ENCODE measurements at places on chromosomes 12 and 14.
A peak's percentile ranks its signal among the peaks of the same experiment; 100 is the strongest.

- no peak for DNase-seq
Observed at GRCh38 chr14:49975276-49975675, 82.4 kb downstream of the ARF6 start.

GRCh38 chr12:43758247-43758727 is 303 bp downstream of the PUS7L start:
- peak; percentile 75 for DNase-seq

GRCh38 chr14:21026988-21027315 is 2.1 kb upstream of the NDRG2 start:
- no peak for DNase-seq

DNA sequence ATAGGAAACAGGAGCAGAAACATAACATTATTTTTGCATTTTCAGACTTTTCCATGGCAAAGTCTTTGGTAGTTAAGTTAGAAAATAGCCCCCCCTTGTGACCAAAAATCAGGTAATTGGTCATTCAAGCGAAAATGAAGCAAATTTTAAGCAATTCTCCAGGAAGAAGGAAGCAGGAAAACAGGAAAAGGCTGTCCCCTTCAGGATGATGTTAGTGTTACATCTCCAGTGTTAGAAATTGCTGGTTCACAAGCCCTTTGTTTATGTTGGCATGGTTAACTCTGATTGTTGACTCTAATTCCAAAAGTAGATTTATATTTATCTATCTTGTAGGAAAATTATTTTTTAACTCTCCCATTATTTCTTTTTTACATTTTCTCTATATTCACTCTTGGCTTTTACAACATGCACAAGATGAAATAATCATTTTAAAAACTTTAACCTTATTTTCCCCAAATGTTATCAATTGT is 18.8 kb upstream of the GAS2L3 start:
- peak; percentile 63 for DNase-seq

DNA sequence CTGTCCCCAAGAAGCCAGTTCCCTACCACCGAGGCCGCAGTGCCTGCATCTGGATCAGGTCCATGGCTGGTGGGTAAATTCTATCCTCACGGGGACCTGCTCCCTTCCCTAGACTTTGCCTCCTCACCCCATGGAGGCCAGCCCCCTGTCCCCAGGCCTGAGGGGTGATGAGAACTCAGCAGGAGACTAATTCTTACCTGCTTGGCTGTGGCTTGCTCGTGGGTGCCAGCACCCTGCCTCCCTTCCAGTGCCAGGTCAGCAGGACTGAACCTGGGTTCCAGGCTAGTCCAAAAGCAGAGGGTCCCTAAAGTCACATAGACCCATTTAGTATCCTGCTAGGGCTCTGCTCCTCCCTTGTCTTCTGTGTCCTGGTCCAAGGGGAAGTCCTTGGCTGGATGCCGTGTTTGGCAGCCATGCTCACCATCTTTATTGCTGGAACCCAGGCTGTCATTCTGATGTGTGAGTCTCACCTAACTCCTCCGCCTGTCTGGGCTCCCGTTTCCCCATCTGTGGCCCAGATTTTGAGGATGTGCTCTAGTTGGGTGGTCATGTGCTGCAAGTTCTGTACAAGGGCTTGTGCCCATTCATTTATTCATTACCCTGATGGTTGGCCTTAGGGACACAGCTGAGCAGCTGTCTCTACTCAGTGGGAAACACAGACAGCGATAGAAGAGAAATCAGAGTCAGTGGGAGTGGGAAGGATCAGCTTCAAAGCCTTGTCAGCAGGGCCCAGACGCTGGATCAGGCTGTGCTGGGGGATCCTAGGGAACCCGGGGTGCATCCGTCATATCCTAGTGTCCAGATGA is 949 bp downstream of the PLBD2 start:
- DNase-seq: no peak

DNA sequence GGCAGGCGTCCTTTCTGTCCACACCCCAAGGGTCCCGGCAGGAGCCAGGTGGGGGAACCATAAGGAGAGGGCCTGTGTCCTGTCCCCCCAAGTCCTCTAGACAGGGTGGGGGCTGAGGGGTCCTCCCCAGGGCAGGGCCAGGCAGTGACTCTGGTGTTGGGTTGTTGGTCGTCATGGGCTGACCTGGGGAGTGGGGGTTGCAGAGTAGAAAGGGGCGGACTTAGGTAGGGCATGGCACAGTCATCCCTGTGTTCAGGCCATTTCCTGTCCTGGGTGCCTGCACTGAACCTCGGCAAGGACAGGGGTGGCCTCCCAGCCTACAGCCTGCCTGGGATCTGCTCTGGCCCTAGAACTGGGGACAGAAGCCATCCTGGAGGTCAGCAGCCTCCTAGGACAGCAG is 356.2 kb downstream of the TMEM121 start:
- DNase-seq: no peak

DNA sequence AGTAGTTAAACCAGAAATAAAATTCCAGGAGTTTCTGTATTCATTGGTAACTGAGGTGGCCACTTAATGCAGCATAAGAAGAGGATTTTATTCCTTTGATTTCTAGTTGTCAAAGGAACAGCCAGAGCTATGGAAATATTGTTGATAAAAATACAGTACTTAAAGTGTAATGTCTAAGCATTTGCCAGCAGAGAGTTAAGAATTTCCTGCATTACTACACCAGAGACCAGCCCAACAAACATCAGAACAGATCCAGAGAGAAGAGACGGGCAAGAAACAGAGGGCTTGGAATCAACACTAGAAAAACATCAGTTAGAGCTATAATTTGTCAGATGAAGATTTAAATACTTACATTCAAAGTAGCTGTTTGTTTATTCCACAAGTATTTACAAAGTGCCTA is 77.9 kb downstream of the ST8SIA1 start:
- DNase-seq: no peak

DNA sequence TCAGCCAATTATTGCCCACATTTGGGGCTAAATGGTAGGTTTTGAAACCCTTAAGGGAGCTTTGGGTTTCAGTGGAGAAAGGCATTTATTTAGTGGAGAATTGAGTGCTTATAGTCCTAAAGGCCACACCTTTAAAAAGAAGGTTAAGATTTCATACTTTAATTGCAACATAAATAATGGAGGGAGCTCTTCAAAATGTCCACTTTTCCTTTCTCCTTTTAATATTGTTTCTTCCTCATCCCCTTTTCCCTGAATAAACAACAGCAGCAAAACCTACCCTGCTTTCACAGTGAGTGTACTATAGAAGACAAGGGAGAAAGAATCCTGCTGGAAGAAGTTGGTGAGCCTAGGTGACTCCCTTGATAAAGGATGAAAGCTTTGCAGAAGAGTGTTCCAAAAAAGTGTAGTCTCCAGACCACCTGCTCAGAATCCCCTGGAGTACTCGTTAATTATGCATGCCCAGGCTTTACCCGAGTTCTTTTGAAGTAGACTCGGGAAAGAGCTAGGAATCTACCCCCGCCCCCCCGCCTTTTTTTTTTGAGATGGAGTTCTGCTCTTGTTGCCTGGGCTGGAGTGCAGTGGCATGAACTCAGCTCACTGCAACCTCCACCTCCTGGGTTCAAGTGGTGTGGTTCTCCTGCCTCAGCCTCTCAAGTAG is 11.5 kb upstream of the EID3 start:
- DNase-seq: no peak

GRCh38 chr12:106672314-106673025 is 89.7 kb downstream of the RFX4 start:
- no peak for DNase-seq

DNA sequence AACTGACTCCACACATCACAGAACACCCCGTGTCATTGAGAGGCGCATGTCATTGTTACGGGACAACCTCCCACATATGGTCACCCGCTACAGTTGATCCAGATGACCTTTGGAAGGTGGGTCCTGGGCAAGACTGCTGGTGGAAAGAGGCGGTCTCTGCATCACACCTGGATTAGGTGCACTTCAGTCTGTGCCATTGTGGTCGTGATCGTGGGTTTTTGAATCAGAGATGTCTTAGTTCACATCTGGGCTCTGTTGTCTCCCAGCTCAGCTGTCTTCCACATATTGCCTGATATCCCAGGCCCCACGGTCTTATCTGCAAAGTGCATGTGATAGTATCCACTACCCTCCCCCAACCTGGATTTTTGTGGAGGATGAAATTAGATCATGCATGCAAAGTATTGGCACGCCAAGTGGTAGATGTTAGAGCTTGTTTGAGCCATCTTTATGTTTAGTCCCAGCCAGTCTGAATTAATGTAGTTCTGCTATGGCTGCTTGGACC is 208.7 kb upstream of the FOXN3 start:
- DNase-seq: peak; percentile 3

DNA sequence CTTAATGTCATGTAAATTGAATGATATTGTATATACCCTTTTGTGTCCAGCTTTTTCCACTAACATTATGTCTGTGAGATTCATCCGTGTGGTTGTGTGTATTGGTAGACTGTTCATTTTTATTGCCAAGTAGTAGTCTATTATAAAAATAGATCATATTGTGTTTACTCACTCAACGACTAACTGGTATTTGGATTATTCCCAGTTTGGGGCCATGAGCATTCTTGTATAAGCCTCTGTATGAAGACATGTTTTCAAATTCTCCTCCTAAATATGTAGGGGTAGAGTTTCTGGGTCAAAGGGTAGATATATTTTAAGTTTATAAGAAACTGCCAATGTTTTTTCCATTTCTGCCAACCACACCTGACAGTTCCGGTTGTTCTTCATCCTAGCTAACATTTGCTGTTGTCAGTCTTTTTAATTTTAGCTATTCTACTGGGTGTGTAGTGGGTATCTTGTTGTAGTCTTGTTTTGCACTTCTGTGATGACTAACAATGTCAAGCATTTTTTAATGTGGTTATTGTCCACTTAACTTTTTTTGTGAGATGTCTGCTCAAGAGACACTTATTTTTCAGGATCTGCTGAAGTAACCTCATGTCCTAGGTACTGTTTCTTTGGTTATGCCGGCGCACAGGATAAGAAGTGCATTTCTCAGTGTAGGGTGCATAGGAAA is 93.2 kb downstream of the DACT1 start:
- DNase-seq: no peak

DNA sequence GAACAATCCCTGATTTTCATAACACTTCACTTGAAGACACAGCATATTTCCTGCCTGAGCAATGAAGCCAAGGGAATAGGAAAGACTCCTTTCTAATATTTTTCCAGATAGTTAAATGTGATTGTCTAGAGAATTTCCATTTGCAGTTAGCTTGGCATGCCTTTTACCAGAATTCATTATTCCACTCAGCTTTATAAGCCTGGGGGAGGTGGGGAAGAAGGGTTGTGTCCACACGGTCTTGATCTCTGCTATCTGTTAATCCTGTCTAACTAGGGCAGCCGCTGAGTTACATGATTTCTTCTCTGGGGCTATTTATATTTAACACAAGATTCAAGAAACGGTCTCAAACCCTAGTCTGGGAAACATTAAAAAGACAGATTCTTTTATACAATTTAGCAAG is 146.6 kb upstream of the FSCB start:
- DNase-seq: no peak

GRCh38 chr12:131082290-131083194 is 128.8 kb downstream of the ADGRD1 start:
- no peak for DNase-seq

GRCh38 chr12:75938189-75938588 is 93.4 kb downstream of the PHLDA1 start:
- DNase-seq: no peak

GRCh38 chr12:42326541-42327226 is 717 bp downstream of the PPHLN1 start:
- no peak for DNase-seq

DNA sequence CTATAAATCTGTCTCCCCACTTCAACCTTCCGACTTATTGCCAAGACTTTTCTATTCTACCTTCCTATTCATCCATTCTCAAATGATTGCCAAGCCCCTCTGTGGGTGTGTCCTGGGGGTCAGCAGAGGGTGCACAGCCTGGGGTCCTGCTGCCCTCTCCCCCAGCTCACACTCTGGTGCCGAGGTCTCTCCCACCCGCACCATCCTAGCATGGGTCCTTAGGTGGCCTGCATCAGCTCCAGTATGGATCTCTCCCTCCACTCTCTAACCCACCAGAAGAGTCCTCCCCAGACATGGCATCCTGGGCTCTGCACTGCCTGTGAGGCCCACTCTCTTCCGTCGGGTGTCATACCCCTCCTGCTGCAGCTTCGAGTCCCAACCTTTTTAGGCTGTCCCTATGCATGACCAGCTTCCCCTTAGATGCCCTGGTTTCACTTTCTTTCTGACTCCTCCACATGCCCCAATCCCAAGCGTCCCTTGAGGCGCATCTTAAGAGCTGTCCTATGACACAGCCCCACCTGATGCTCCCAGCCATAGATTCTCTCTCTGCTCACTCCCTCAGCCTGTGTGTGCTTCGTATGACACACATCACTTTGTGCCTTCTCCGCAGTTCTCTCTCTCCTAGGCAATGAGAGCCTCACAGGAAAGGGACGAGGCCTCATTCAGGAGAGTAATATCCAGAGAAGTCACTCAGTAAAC is 43.9 kb downstream of the GIT2 start:
- DNase-seq: no peak

- no peak for DNase-seq
Observed at GRCh38 chr12:15546102-15546701, 223.9 kb downstream of the PTPRO start.

GRCh38 chr12:122872815-122873361 is 23.0 kb downstream of the VPS37B start:
- peak; percentile 54 for DNase-seq

- no peak for DNase-seq
Observed at GRCh38 chr14:91330856-91331255, 86.4 kb upstream of the GPR68 start.

DNA sequence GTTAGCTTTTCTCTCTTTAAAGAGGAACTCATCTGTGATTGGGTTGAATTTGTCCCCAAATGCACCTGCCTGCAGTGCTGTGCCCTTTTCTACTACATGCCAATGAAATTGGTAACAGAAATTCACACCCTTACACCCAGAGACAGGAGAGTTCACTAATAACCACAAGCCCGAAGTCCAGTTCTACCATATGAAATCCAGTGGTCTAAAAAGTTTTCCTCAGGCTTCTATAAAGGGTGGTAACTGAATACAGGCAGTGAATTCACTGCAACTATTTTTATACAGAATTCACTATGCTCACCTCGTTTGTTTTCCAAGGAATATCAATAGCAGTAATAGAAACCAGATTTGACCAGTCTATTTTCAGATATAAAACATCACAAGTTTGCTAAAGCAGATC is 31.5 kb upstream of the SOS2 start:
- DNase-seq: no peak

DNA sequence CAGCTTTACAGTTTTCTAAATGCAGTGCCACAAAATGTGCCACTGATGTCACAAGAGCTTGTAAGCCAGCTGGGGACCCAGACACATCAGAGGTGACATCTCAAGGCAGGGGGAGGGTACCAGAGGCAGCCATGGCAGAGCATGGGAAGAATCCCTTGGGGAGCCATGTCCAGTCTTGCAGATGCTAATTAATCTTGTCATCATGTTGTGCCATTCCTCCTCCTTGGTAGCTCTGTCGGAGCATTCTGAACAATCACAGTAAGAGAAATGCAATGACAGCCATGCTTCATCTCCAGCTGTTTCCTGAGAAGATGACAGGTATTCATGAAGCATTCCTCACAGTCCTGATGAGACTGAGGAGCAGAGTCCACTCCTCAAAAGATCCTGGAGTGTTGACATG is 287.9 kb downstream of the RPAP3 start:
- no peak for DNase-seq

- DNase-seq: peak; percentile 69
Observed at GRCh38 chr14:69879175-69880043, at the start of gene SMOC1. TSS of gene SMOC1 (plus strand) at chr14:69879416. CDS start at chr14:69879679, 263 bp downstream.

All from NCI-H1092 treated with DMSO at 0.1 percent for 48 hours (cell line).